ENCODE measurements at places on chromosomes 7 and 10. TPM values are rescaled to one million over a fixed set of nuclear protein-coding genes. Genes with fewer than 3 reads are reported as not detected.
A peak's percentile ranks its signal among the peaks of the same experiment; 100 is the strongest.

The PRSS37 gene
- not detected for total RNA-seq

- no peak overlapping the region for H3K4me3 ChIP-seq
- H3K27ac ChIP-seq, result no peak overlapping the region
- no peaks in the 10 kb centered on the region for H3K4me1 ChIP-seq
- no peak for DNase-seq
Measured at GRCh38 chr7:4145576-4145975, 536.5 kb upstream of the FOXK1 start.

The CCDC136 gene
- total RNA-seq, result 3.3 TPM

- no peaks in the 10 kb centered on the region for H3K4me1 ChIP-seq
- H3K4me3 ChIP-seq, result no peak overlapping the region
- H3K36me3 ChIP-seq, result no peaks in the 10 kb centered on the region
- H3K27ac ChIP-seq, result no peak overlapping the region
- H3K27me3 ChIP-seq, result no peaks in the 10 kb centered on the region
- no peak for DNase-seq
Measured at GRCh38 chr7:155869784-155870076, 57.5 kb upstream of the SHH start.

The TEX47 gene
- total RNA-seq, result not detected

The ANK3 gene
- 5.4 TPM for total RNA-seq

DNA sequence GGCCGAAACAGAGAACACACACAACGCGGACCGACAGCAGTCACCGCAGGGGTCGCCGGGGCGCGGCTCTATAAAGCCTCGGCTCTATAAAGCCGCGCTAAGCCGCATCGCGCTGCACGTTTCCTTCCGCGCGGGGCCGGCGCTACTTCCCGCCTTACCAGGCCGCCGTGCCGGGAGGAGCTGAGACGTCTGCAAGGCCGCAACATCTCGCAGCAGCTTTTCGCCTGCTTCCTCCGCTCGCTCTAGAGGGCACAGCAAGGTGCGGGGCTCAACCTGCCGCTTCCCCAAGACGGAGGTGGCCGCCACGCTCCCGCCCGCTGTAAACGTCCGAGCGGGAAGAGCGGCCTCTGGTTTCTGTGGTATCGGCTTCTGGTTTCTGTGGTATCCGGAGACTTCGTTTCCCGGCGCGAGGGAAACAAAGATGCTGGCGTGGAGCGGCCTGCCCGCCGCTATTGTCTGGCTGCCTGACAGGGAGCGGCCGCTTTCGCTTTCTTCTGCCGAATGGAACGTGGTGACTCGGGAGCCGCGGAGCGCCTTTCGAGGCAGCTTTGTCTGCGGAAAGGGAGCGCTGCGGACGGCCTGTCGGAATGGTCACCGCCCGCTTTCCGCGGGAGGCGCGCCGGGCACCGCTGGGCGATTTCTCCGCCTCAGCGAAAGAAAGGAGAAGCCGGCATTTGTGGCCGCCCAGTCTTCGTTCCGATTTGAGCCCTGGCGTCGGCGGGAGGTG is 91.8 kb downstream of the SPAG6 start:
- H3K36me3 ChIP-seq, result no peaks in the 10 kb centered on the region
- DNase-seq, result peak; percentile 91
- H3K27me3 ChIP-seq, result peaks cover 15% of the 10 kb centered on the region
- peak overlapping the region; percentile 69 for H3K4me3 ChIP-seq
- H3K27ac ChIP-seq, result peak overlapping the region; percentile 94
- H3K4me1 ChIP-seq, result peaks cover 27% of the 10 kb centered on the region

The MSMB gene
- not detected for total RNA-seq

- no peaks in the 10 kb centered on the region for H3K36me3 ChIP-seq
- no peaks in the 10 kb centered on the region for H3K4me1 ChIP-seq
- H3K27me3 ChIP-seq, result no peaks in the 10 kb centered on the region
Measured at GRCh38 chr10:42974693-42975002, 102.2 kb upstream of the RET start.

The TRPV5 gene
- not detected for total RNA-seq

The SPDYE5 gene
- total RNA-seq, result 0.16 TPM

The KLLN gene
- total RNA-seq, result 0.31 TPM

The LIPA gene
- total RNA-seq, result 41.1 TPM

The COL17A1 gene
- 1.2 TPM for total RNA-seq

The CHN2 gene
- 5.0 TPM for total RNA-seq

- no peak for DNase-seq
- no peaks in the 10 kb centered on the region for H3K27me3 ChIP-seq
- no peaks in the 10 kb centered on the region for H3K4me1 ChIP-seq
- H3K36me3 ChIP-seq, result peaks cover 8% of the 10 kb centered on the region
- no peak overlapping the region for H3K27ac ChIP-seq
- no peak overlapping the region for H3K4me3 ChIP-seq
Measured at GRCh38 chr10:27531336-27531847, 27.3 kb downstream of the RAB18 start.

DNA sequence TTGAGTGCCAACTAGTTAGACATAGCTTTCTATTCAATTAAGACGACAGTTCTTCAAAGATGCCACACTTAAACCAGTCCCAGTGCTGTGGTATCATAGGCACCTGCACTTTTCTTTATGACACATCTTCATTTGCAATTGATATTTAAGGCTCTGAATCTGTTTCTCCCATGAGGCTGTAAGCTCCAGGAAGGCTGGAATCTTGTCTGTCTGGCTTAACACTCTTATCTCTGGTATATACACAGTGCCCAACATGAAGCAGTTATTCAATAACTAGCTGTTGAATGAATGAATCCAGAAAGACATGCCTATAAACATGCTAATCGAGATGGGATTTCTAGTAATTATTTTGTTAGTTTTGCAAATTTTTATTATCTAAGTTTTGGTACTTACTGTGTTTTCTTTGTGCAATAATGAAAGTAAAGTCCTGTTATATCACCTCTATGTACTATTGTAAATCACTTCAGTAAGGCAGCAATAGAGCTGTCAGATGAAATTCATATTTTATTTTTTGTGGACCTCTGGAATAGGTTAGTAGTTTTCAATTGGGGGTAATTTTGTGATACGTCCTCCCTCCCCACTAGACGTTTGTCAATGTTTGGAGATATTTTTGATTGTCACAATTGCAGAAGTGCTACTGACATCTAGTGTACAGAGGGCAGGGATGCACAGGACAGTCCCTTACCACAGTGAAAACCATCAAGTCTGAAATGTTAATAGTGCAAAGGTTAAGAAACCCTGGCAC is 51.3 kb upstream of the STEAP4 start:
- no peak for DNase-seq
- peaks cover 2% of the 10 kb centered on the region for H3K27me3 ChIP-seq
- H3K4me3 ChIP-seq, result no peak overlapping the region
- H3K27ac ChIP-seq, result no peak overlapping the region

- H3K27me3 ChIP-seq, result no peaks in the 10 kb centered on the region
- no peak for DNase-seq
- H3K4me3 ChIP-seq, result no peak overlapping the region
- H3K36me3 ChIP-seq, result no peaks in the 10 kb centered on the region
Measured at GRCh38 chr10:1384026-1384425, 327.8 kb downstream of the WDR37 start.

The SPDYE6 gene
- total RNA-seq, result not detected

The CFAP43 gene
- total RNA-seq, result not detected

- H3K27me3 ChIP-seq, result no peaks in the 10 kb centered on the region
- no peaks in the 10 kb centered on the region for H3K4me1 ChIP-seq
- no peak overlapping the region for H3K27ac ChIP-seq
- no peaks in the 10 kb centered on the region for H3K36me3 ChIP-seq
- DNase-seq, result no peak
Measured at GRCh38 chr7:25476863-25477499, 248.7 kb upstream of the NPVF start.

DNA sequence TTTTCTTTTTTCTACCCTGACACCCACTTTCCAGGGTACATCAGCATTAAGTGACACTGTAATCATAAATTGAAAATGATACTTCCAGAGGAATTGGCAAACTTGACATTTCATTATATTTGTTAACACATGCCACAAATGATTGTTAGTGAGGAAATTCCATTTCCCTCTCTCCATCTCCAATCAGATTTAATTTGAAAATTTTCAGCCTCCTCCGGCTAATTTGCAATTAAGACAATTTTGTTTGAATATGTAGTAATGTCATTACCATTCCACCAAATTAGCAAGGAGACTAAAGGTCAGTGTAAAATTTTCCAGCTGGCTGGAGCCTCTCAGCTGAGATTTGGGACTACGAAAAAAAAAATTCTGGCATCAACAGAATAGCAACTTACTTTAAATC is 242.7 kb downstream of the FOXP2 start:
- no peaks in the 10 kb centered on the region for H3K36me3 ChIP-seq
- DNase-seq, result no peak
- no peak overlapping the region for H3K27ac ChIP-seq
- no peak overlapping the region for H3K4me3 ChIP-seq
- no peaks in the 10 kb centered on the region for H3K4me1 ChIP-seq

GRCh38 chr10:114283091-114283490 is 44.0 kb downstream of the VWA2 start:
- H3K27ac ChIP-seq, result no peak overlapping the region
- no peak overlapping the region for H3K4me3 ChIP-seq
- H3K27me3 ChIP-seq, result no peaks in the 10 kb centered on the region
- no peaks in the 10 kb centered on the region for H3K36me3 ChIP-seq
- no peak for DNase-seq

GRCh38 chr7:90834771-90835170 is 238.7 kb downstream of the CDK14 start:
- no peak overlapping the region for H3K4me3 ChIP-seq
- no peaks in the 10 kb centered on the region for H3K27me3 ChIP-seq
- no peaks in the 10 kb centered on the region for H3K4me1 ChIP-seq
- H3K36me3 ChIP-seq, result no peaks in the 10 kb centered on the region

The EPHB6 gene
- total RNA-seq, result 2.9 TPM

The PRKG1 gene
- 0.18 TPM for total RNA-seq
